Activated T-helper 1 cell treated with anti-CD3 and anti-CD28 coated beads, Interleukin-2, amount 50 U/mL, for 16 hours (primary cell): ENCODE measurements at places on chromosomes 7 and 10.

DNA sequence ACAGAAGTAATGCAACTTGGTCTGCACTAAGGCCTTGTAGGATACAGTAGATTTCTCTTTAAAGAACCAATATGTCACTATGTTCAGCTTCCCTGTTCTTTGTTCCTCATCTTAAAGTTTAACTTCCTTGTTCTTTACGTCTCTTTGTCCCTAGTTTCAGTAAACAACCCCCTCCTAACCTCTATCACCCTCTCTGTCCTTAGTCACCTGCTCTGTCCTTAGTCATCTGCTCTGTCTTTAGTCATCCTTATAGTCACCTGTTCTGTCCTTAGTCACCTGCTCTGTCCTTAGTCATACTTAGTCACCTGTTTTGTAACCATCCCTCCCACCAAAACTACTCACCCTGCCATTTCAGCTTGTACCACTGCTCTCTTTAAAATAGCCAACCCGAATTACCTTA is 144.6 kb upstream of the TMEM106B start:
- no peak for DNase-seq

- DNase-seq, result no peak
Observed at GRCh38 chr10:133264461-133264860, 12.2 kb downstream of the ADAM8 start.

GRCh38 chr10:90218846-90219245 is 517.5 kb downstream of the KIF20B start:
- no peak for DNase-seq

DNA sequence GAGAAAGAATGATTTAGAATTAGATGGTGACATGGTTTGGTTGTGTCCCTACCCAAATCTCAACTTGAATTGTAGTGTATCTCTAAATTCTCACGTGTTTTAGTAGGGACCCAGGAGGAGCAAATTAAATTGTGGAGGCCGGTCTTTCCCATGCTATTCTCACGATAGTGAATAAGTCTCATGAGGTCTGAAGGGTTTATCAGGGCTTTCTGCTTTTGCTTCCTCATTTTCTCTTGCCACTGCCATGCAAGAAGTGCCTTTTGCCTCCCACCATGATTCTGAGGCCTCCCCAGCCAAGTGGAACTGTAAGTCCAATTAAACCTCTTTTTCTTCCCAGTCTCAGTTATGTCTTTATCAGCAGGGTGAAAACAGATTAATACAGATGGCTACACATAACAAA is 167.4 kb upstream of the SVIL start:
- no peak for DNase-seq

DNA sequence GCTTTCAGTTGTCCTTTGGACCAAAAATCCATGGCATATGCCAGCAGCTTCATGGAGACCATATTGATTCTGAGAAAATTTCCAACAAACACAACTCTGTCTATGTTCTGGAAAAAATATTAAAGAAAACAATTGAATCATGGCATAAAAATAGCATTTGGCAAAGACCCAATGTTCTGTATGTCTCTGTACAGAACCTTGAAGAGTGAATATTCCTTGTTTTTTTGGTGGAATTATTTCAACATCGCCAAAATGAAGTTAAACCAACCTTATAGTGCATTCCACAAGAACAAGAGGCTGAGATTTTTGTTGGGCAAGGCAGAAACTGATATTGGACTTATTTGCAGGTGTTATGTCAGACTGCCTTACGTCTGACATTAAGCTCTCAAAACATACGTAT is 53.3 kb upstream of the SLC16A12 start:
- DNase-seq, result no peak

GRCh38 chr10:43145311-43145710 is 7.1 kb downstream of the CSGALNACT2 start:
- DNase-seq, result no peak

DNA sequence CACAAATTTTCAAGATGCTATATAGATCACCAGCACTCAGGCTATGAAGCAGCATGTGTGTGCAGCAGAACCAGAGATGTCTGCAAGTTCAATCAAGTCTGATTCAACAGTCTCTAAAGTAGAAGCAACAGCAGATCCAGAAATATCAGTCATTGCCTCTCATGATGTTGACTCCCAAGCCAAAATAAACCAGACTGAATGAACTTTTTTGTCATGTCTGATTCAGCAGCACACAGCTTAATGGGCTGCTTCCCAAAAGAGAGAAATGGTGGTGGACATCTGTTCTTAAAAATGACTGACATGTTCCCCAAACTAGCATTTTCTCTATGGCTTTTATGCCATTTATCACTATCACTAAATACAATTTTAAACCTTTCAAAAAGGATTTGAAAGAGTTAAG is 53.8 kb downstream of the TMEM26 start:
- no peak for DNase-seq

DNA sequence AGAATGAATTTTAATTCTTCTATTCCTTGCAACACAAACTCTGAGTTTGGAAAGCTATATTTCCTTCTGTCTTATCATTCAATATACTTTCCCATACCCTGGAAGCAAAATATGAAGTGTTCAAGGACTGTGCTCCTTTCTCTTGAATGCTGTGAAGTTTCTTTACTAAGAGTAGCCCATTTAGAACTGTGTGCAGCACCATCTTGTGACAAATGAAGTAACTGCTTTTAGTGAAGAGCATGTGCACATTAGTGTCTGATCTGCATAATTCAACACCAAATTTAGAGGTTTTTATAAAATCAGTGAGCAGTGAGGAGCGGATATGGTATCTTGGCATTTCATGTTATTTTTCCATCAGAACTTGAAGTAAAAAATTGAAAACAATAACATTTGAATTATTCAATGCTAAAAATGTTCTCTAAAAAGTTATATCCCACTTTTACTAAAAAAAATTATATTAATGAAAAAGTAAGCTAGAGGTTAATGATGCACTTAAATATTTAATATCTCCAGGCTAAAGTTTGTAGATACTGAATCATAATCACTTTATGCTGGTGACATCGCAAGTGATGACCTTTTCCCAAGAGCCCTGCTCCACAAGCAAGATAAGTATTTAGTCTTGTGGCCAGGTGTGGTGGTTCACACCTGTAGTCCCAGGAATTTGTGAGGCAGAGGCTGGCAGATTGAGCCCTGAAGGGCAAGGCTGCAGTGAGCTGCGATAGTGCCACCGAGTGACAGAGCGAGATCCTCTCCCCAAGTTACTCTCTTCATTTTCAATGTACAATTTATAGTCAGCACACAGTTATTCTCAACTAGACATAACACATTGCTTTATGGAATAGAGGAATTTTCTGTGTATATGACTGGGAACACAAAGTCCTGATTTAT is 108.8 kb upstream of the PCLO start:
- no peak for DNase-seq

DNA sequence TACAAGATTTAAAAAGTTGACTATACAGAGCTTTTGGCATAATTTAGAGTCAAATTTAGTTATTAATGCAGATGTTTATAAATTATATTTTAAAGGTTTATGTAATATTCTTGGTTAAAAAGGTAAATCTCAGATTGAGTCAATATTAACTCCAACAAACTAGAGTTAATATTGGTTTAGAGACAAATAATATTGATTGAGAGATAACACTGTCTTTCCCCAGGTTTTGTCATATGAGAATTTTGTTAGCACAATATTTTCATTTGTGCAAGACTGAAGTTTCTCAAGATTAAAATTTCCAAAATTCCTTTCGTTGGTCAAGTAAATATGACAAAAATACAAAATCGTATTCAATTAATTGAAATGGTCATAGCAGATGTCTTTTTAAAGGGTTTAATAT is 12.9 kb upstream of the AKR1D1 start:
- DNase-seq, result no peak

DNA sequence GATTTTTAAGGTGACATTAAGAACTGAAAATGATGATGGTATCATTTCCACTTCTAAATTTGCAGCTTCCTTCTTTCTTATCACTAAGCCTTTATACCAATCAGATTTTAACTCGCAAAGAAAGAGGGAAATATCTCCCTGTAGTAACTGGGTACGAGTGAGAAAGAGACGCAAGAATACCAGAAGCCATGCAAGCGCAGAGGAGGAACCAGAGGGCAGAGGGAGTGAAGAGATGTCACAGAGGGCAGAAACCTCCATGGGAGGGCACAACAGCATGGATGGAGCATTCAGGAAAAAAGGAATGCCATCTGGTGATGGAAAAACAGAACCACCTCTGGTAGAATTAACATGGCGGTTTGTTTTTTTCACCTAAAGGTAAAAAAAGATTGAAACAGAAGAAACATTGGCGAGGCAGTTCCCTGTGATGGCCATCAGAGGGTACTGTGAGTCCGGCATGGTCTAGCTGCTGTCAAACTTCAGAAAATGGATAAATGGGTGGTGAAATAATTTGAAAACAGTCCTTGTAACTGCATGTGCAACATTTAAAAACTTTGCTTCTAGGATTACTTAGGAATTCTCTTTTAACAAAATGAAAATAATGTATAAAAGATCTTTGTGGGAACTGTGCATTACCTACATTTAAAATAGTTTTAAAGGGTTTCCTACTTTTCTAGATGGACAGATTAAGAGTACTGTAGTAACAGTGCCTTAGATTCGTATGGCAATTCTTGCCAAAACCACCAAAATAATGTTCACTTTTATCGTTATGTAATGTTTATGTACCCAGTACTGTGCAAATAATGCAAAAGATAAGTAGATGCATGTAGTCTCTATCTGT is 91.8 kb downstream of the ARHGAP12 start:
- no peak for DNase-seq

DNA sequence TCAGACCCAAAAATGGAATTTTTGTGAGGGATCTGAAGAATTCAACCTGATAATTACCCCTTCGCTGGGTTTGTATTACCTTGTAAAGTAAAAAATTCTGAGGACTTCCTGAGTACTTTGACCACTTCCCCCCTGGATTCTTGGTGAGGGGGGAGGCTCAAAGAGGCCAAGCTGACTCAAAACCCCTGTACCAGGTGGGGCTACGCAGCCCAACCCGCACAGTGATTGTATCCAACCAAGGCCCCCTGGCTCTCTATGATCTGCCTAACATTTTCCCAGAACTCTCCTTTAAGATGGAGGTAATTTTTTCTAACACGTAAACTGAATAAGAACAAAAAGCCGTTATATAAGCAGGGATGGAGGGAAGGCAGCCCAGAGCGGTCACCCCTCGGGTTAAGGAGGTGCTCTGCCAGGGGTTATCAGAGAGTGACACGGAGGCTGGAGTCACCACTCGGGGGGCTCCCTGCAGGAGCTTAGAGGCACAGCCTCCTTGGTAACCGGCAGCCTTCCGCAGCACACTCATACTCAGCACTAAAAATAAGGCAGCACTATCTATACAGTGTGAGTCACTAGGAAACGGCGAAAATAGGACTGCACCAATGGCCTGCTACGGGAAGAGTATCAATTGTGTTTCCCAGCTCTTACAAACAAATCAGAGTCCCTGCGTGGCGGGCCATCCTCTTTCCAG is 255.4 kb downstream of the ELMO1 start:
- DNase-seq, result no peak
